ENCODE measurements at places on chromosomes 6 and 20. TPM values are rescaled to one million over a fixed set of nuclear protein-coding genes. Genes with fewer than 3 reads are reported as not detected.

SMIM13 gene
- total RNA-seq = 15.2 TPM

CENPW gene
- total RNA-seq = 42.7 TPM

SYNE1 gene
- total RNA-seq = 10.0 TPM

TRIM31 gene
- 0.09 TPM for total RNA-seq

CARMIL1 gene
- 1.4 TPM for total RNA-seq

LRRC73 gene
- 0.14 TPM for total RNA-seq

WFDC2 gene
- total RNA-seq = not detected

BPI gene
- total RNA-seq = not detected

BLOC1S5 gene
- total RNA-seq = 19.6 TPM

FOXF2 gene
- total RNA-seq = not detected

SNAP25 gene
- 3.6 TPM for total RNA-seq

SLC17A1 gene
- 0.28 TPM for total RNA-seq

KCNK16 gene
- total RNA-seq = not detected
